ENCODE measurements at places on chromosomes 3 and 15.
A peak's percentile ranks its signal among the peaks of the same experiment; 100 is the strongest.

DNA sequence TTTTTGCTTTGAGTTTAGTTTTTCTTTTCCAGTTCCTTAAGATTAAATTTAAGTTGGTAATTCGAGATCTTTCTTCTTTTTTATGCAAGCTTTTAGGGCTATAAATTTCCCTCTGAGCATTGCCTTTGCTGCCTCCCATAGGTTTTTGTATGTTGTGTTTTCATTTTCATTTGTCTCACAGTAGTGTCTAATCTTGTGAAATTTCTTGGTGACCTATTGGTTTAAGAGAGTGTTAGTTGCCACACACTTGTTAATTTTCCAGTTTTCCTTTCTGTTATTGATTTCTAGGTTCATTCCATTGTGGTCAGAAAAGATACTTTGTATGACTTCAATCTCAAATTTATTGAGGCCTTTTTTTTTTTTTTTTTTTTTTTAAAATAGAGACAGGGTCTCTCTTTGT lies 18.3 kb upstream of the IL20RB start:
- no peak for DNase-seq

GRCh38 chr3:101850246-101851051 lies 1.1 kb downstream of the NFKBIZ start:
- peak; percentile 52 for DNase-seq

- DNase-seq: no peak
Measured at GRCh38 chr3:55185380-55185779, 257.5 kb upstream of the LRTM1 start.

DNA sequence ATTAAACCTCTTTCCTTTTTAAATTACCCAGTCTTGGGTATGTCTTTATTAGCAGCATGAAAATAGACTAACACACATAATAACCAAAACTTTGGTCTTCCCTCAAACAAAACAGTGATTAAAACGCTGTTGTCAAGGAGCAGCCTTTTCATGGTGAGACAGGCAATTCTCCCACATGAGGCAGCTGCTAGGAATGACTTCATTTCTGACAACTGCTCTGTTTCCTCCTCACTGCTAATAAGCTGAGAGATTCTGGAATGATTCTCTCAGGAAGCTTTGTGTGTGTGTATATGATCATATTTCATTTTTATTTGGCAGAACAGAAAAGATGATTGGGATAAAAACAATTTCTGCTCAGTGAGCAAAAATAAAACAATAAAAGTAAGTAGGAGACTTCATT lies 580.6 kb upstream of the ADAMTS9 start:
- no peak for DNase-seq

GRCh38 chr3:24507776-24508422 lies 13.2 kb upstream of the THRB start:
- peak; percentile 27 for DNase-seq

DNA sequence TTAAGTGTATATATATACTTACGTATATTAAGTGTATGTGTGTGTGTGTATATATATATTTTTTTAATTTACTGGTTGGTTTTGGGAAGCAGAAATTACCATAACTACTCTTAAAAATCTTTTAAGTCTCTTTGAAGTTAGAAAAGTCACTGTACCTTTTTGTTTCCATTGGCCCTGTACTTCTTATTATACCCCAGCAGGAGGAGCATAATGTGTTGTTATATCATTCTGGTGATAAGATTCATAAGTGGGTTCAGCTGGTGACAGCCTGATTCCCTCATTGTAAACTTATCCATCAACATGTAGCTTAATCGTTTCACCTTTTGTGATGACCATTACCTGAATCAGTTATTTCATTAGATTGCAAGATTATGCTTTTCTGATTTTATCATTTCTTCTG lies 30.8 kb downstream of the MLH1 start:
- DNase-seq: no peak
